Stimulated activated CD4-positive, alpha-beta T cell treated with anti-CD3 and anti-CD28 coated beads, Interleukin-1b, Interleukin-23, amount 100 ng/mL, for 1 hour (primary cell): ENCODE measurements at places on chromosomes 12 and 14.

GRCh38 chr14:90299408-90299807 is 32.3 kb downstream of the NRDE2 start:
- no peak for DNase-seq

DNA sequence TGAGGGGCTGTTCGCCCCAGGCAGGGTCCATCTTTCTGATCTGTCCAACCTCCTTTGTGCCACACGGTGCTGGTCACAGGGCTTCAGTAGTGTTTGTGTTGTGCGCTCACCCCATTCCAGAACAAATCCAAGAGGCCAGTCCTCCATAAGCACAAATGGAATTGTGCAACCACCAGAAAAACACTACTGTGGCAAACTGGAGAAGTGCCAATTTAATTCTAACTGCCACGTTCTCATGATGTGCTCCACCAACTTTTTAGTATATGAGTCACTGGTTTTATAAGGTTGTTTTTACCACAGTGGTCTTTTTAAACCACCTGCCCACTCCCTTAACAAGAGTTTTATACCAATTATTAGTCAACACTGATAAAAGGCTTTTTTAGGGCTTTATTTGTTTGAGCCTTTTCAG is 380.2 kb downstream of the NAV3 start:
- no peak for DNase-seq

DNA sequence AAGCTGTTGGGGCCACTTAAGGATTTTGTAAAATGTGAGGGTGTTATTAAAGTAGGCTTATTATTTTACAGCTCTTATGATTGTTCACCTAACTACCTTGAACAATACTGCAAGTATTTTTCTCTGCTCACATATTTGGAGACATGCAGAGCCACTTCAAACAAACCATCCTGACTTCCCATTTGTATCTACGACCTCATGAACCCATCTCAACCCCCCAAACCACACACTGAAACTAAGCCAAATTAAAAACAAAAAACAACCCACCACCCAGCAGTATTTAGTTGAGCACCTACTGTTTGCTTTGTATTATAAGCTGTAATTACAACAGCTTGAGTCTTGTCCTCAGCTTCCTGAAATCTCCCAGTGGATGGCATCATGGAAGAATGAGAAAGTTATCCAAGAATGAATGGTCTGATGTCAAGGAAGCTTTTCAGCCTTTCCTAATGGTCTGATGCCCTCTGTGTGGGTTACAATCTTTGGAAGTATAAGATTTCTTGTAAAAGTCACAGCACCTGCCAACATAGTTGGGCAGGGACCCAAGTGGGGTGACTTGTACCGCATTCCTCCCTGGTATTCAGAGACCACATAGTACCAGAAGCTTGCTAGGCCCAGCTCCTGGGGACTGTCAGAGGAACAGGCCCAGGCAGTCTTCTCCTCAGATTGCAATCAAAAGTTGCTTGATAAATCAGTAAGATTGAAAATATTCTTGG is 416.6 kb downstream of the ZFP36L1 start:
- no peak for DNase-seq

GRCh38 chr12:106309671-106310505 is 7.4 kb downstream of the TCP11L2 start:
- no peak for DNase-seq

GRCh38 chr12:111642681-111643426 is 42.9 kb downstream of the BRAP start:
- no peak for DNase-seq

GRCh38 chr12:52300796-52301691 is 9.7 kb upstream of the KRT81 start:
- no peak for DNase-seq

- DNase-seq: no peak
Measured at GRCh38 chr12:52469853-52470252, 3.8 kb downstream of the KRT6C start.

GRCh38 chr14:38205949-38206665 is 1.6 kb upstream of the SSTR1 start:
- no peak for DNase-seq

- DNase-seq: no peak
Measured at GRCh38 chr14:50397390-50398188, 908 bp upstream of the CDKL1 start.

- no peak for DNase-seq
Measured at GRCh38 chr12:100043631-100044030, 58.9 kb upstream of the ANKS1B start.

DNA sequence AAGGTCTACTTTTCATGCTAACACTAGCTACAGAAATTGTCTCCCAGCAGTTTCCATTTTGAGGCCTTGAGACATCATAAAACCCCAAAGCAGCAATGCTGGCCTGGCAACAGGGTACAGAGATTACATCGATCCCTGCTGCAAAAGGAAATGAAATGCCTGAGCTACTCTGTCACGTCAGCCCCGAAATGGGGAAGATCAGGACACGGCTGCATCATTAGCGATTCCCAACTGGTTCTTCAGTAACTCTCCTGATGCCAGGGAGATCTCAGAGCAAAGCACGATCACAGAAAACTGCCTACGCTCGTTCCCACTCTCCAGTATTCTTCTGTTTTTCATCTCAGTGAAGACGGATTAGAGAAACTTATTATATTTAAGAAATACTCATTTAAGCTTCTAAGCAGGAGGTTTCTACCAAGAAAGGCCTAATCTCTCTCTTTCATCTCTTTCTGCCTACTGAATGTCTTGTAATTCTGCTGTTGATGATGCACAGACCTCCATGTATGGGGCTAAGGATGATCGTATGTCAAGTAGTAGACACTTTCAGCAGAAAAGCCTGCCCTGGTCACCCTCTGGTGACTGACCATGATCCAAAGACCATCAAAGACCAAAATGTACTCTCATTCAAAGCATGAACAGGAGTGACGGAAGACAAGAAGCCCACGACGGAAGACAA is 168.5 kb downstream of the RIMBP2 start:
- no peak for DNase-seq
